ENCODE measurements at places on chromosomes 13 and 19. TPM values are rescaled to one million over a fixed set of nuclear protein-coding genes. Genes with fewer than 3 reads are reported as not detected.
A peak's percentile ranks its signal among the peaks of the same experiment; 100 is the strongest.

Gene CFD
- total RNA-seq = 413 TPM

- no peak for DNase-seq
Measured at GRCh38 chr13:98272549-98272948, 95.5 kb upstream of the RNF113B start.

DNA sequence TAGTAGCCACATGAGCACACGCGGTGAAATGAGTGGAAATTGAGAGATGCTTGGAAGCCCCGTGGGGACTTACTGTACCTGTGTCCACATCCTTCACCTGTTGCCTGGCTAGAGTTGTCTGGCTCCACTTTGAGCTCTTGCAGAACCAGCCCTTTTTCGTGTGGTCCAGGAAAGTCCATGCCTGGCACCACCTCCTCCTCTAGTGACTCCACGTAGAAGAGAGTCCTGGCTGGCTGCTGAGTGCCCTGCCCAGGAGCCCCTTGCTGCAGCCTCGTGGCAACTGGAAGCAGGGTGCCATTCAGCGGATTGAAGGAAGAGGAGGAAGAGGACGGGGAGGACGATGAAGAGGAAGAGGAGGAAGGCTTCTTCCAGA is 515 bp upstream of the ATXN8OS start:
- DNase-seq = no peak

GRCh38 chr13:97639236-97639635 is 205.3 kb downstream of the RAP2A start:
- no peak for DNase-seq

GRCh38 chr19:8421484-8422461 is 8.7 kb downstream of the MARCHF2 start:
- peak; percentile 51 for DNase-seq

DNA sequence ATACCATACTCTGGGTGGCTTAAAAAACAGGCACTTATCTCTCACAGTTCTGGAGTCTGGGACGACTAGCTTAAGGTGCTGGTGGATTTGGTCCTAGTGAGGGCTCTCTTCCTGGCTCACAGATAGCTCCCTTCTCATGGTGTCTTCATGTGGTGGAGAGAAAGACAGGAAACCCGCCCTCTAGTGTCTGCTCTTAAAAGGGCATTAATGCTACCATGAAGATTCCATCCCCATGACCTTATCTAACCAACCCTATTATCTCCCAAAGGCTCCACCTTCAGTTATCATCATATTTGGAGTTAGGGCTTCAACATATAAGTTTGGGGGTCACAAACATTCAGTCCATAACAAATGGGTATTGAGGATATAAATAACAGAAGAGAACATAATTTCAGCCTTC is 139.4 kb downstream of the HS6ST3 start:
- DNase-seq = no peak

DNA sequence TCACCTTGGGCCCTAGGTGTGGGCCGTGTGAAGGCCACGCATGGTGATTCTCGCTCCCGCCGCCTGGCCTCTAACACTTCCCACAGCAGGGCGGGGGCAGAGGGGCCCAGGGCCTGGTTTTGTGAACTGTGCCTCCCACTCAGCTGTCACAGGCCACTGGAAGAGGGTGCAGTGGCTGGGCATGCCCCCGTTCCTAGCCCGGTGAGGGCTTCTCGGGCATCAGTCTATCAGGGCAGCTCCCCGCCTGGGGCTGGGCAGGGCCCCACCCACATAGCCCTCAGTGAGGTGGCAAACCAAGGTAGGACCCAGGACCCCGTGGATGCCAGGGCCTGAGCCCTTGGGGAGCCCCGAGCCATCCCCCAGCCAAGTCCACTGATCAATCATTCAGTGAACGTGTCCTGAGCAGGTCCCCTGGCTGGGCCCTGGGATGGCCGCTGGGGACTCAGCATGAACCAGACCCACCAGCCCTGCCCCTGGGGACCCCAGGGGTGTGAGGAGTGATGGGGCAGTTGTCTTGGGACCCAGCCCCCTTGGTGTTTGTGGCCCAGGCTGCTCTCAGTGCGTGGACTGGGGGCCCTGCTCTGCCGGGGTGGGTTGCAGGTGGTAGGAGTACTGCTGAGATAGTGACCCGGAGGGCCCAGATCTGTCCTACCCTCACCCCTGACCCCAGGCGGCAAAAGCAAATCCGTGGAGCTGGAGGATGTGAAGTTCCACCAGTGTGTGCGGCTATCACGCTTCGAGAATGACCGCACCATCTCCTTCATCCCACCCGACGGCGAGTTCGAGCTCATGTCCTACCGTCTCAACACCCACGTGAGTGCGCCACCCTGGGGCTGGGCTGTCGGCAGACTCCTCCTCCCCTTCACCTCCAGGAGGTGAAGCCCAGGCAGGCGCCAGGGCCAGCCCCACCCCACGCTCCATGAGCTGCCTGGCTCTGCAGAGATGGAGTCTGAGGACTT is 29.4 kb downstream of the AP1M1 start:
- peak; percentile 2 for DNase-seq

GRCh38 chr19:5144545-5145179 is 175.7 kb downstream of the KDM4B start:
- DNase-seq = no peak

DNA sequence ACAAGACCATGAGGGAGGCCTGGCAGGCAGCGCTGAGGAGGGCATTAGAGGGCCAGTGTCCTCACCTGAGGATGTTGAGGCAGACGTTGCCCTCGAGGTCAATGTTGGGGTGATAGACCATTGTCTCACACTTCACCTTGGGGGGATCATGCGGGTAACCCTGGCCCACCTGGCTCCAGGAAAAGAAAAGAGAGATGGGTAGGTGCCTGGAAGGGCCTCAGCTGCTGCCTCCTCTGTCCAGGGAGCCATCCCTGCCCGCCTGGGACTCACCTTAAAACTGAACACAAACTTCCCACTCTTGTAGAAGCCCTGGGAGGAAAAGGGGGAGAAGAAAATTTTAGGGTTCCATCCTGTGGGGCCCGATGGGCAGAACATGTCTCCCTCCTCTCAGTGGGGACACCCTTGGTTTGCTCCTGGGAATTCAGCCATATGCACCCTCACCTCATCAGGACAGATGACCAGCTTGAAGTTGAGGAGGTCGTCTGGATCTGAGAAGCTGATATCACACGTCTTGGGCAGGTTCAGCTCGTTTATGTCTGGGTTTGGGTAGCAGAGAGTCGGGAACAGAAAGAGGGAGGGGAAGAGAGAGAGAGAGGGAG is 1.7 kb downstream of the UBE2M start:
- no peak for DNase-seq

- DNase-seq = peak; percentile 84
Measured at GRCh38 chr19:9205501-9206113, 13.8 kb downstream of the OR7D4 start.

GRCh38 chr19:5406816-5407215 is 48.4 kb upstream of the ZNRF4 start:
- no peak for DNase-seq

GRCh38 chr13:31350560-31350959 is 150.8 kb downstream of the B3GLCT start:
- no peak for DNase-seq

DNA sequence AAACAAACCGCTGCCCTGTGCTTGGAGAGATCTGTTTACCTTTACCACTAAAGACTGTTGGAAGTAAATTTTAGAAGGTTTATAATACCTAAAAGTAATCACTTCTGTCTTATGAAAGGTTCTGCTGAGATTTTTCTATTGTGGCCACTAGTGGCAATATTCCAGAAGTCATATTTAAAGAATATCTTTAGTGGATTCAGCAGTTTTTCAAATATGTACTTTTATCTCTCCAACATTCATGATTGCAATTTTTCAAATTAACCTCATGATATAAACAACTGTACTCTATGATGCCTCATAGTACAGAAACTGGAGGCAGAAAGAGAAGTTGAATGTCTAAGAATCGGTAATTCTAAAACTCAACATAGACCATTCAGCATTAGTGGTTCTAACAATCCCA is 53.2 kb upstream of the USPL1 start:
- no peak for DNase-seq

DNA sequence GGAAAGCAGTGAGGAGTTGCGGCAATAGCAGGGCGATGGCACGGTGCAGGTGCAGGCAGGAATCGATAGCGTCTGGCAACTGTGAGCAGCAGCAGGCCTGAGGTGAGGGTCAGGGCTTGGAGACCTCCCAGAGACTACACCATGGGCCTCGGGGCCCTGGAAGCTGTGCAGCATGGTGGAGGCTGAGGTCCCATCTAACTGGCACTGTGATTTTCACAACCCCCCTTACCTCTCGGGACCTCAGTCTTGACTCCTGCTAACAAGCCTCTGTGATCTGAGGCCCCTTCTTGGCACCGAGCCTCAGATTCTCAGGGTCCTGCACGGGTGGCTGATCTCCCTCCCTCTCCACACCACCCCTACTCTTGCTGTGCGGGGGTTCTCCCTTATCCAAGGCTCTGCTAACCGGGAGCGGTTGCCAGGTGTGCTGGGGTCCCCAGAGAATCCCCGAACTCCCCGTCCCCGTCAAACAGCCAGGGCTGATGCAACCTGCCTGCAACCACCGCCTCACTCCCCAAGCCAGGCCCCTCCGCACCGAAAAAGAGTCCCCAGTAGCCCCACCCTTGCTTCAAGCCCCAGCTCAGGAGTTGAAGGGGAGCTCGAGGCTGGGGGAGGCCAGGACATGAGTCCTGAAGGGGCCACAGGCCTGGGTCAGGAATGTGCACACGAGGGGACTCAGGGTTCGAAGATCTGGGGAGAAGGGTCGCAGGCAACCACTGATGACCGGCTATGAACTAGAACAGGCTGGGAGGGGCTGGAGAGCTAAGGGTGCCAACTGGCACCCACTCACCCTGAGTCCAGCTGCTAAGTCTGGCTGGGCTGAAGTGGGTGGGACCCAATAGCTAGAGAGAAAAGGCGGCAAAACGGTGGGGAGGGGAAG is 4.8 kb upstream of the ATF5 start:
- no peak for DNase-seq

- DNase-seq = no peak
Measured at GRCh38 chr13:90118467-90119071, 1228.9 kb upstream of the MIR17HG start.

DNA sequence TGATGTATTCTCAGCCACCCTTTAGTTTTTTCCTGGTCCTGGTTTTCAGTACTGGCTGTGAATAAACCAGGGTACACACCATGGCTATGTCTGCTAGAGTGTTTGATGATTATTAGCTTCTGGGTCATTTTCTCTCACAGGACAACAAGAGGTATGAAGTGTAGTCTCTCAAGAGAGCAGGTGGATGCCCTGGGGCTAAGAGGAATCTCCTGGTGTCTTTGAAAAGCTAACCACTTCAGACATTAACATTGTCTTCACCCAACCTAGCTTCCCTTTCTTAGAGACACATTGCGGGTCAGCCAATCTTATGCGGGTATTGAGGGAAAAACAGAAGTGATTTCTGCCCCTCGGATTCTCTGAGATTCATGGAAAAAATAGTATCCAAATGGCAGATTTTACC is 1.6 kb downstream of the ZNF730 start:
- no peak for DNase-seq

- DNase-seq = no peak
Measured at GRCh38 chr19:12092956-12093355, 28.4 kb downstream of the ZNF844 start.

Gene PDX1
- not detected for total RNA-seq

GRCh38 chr13:90365130-90365529 is 982.4 kb upstream of the MIR17HG start:
- no peak for DNase-seq

DNA sequence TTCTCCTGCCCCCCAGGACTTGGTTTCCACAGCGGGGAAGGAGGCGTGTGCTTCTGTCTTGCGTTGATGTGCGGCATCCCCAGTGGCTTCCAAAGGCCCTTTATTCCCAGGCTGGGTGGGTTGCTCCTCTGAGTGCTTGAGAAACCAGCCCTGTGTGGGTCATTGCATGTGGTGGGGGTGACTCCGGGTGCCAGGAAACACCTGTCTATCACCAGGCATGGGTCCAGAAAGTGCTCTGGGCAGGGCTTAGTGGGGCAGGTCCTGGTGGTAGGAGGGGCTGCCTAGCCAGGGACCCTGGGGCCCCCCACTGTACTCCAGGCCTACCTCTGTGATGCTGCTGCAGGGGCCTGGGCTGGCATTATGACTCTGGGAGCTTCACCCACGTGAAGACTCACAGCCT is 9.6 kb downstream of the DDA1 start:
- DNase-seq = no peak

GRCh38 chr13:44451126-44451525 is 77.5 kb downstream of the SERP2 start:
- no peak for DNase-seq

Gene ELOF1
- 25.4 TPM for total RNA-seq

DNA sequence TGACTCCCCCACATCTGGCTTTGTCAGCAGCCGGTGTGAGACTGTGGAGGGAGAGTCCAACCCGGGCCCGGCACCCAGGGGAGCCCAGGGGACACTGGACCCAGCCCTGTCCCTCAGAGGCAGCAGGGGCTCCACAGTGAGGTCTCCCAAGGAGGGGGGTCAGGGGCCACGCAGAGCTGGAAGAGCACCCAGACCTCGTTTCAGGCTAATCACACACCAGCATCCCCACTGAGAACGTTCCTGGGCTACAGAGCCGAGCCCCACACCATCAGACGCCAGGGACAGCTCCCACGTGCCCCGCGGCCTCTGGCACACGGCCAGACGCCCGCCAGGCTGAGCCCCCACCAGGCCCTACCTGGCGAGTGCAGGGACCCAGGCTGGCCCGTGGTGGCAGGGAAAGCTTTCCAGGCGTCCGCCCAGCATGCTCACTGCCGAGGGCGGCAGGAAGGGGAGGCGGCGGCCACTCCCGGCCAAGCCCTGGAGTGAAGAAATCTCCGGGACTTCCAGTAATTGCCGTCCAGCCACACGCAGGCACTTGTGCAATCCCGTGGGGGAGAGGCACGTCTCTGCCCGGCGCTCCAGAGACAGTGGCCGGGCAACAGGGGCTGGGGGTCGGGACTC is 19.2 kb downstream of the SBNO2 start:
- peak; percentile 88 for DNase-seq

DNA sequence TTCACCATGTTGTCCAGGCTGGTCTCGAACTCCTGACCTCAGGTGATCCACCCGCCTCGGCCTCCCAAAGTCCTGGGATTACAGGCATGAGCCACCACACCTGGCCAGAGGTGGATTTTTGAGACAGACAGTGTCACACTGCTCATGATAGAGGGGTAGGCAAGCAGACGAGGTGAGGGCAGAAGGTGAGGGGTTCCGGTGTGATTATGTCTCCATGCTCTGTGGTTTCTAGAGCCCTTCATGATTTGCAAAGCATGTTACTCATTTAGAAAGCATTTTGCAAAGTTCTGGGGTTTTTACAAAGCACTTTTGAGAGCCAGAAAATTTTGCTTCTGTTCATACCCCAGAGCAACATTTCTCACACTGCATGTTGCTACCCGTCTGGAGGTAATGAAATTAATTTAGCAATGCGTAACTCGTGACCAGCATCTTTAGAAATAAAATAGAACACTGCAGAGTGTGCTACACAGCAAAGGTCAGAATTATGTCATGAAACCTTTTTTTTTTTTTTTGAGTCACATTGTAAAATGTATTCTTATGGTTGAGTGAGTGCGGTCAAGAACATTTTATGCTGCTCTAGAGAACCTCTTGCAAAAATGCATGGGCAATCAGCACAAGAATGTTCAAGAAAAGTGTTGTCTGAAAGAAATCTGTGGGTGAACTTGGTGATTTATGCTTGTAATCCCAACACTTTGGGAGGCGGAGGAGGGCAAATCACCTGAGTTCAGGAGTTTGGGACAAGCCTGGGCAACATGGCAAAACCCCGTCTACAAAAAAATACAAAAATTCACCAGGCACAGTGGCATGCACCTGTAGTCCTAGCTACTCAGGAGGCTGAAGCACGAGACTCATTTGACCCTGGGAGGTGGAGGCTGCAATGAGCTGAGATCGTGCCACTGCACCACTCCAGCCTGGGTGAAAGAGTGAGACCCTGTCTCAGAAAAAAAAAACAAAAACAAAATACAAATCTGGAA is 58.0 kb downstream of the MAP4K1 start:
- no peak for DNase-seq

All from stomach (tissue), 19 donors.